ENCODE measurements at places on chromosomes 11 and 22.

DNA sequence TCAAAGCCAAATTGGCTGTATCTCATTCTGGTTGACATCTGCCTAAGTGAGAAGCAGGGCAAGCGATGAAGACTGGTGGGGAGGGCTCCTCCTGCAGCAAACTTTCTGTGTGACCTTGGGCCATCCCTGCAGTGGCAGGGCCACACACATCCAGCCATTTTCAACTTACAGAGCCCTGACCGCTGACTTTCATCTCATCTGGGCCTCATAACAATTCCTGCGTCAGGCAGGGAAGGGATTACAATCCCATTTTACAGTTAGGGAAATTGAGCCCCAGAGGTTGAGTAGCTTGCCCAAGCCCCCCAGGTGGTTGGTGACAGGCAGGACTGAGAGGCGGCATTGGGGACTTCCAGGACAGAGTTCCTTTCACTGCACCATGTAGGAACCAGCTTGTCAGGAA lies 21.9 kb downstream of the TPBGL start:
- peak; percentile 42 for DNase-seq

DNA sequence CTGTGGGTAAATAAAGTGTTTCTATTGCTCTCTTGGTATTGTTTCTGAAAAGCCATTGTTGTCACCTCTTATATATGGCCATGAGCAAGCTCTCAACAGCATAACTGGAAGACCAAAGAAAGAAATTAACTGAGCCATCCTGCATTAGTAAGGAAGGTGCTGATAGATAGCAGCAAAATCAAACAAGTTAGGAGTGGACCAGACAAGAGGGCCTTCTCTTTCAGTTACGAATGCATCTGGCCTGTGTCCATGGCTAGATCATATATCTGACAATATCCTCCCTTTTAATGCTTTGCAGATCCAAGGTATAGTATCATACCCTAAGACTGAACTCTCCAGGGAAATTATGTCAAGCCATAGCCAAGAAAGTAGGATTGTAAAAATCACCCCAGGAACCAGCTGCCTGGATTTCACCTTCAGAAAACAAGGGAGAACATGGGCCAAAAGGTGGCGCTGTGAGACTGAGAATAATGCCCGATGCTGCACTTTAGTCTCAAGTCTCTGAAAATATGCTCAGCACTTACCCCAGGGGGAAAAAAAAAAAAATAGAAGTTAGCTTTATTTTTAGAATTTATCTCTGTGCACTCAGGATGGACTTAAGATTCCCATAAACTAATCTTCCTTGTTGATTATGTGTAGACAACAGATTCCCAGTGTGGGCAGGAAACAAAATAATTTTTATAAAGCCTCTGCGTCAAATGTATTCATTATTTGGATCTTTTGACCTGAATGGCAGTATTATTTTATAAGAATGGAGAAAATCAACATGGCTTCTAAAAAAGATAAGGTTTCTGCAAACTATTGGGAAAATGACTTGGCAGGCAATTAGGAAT lies 415.1 kb downstream of the ETS1 start:
- DNase-seq, result peak; percentile 51

DNA sequence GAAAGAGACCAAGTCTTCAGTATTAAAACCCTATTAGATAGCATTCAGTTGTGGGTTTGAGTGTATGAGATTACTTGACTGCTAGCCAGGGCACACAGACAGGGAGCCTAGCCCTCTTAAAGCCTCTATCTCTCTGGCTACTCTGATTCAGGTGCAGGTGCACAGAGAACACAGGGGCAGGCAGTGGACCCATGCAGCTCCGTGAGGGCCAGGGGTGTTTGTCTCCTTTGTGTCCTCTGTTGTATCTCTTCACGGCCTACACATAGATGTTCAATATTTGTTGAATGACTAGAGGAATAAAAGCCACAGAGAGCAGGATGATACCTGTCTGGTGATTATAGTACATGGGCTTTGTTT lies 21.5 kb upstream of the AIFM3 start:
- DNase-seq, result no peak

GRCh38 chr11:77202941-77203900 lies 75.2 kb downstream of the MYO7A start:
- DNase-seq, result no peak

DNA sequence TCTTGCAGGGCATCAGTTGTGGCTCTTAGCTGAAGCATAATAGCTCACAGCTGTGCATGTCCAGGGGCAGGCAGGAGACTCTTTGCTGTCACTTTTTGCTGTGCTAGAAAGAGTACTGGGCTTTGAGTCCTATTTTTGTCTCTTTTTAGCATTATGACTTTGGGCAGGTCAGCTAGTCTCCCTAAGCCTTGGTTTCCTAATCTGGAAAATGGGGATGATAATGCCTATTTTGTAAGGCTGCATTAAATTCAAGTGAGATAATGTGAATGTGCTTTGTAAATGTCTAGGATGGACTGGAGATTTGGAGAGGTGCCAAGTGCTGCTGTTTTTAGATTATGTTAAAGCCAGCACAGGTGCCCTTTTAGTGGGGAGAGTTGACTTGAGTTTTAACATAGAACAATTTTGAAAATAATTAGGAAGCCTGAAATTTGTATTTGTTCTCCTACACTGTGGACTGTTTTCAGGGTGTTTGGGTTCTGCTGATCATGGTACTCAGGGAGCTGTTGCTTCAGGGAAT lies 19.1 kb downstream of the CABIN1 start:
- no peak for DNase-seq

DNA sequence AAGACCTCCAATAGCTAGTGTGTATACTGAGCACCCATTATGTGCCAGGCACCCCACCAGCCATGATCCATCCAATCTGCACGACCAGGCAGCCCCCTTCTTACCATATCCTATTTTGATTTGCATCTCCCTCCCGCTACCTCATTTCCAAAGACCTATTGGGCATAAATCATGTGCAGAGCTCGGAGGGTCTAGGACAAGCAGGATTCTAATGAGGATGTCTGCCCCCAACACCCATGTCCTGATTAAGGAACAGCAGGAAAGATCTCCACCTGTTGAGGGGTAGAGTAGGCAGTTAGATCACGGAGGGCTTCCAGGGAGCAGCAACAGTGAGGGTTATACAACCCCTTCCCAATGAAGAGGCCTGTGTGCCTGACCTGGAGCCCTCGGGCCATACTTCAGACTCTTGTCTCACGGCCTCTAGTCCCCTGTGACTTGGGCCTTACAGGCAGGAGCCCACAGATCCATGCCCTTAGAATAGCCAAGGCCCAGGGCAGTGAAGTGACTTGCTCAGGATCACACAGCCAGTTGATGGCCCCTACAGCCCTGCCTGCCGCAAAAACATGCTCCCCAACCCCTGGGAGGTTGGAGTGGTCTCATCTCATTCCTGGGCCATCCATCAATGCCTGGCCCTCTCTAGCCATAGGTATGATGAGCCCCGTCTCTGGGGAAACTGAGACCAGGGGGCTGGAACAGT lies 3.5 kb downstream of the RAB3IL1 start:
- no peak for DNase-seq

DNA sequence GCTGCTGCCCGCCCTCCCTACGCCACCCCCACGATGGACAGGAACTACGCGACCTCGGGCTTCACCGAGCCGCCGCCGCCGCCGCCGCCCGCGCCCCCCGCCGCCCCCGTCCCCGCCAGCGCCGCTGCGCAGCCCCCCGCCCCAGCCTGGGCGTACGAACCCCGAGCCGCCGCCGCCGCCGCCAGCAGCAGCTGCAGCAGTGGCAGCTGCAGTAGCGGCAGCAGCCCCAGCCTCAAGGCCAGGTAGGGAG lies 407 bp downstream of the QSER1 start:
- DNase-seq, result no peak

- DNase-seq, result no peak
These were observed 36.7 kb downstream of the ADAMTS8 start for GRCh38 chr11:130391711-130392110.

DNA sequence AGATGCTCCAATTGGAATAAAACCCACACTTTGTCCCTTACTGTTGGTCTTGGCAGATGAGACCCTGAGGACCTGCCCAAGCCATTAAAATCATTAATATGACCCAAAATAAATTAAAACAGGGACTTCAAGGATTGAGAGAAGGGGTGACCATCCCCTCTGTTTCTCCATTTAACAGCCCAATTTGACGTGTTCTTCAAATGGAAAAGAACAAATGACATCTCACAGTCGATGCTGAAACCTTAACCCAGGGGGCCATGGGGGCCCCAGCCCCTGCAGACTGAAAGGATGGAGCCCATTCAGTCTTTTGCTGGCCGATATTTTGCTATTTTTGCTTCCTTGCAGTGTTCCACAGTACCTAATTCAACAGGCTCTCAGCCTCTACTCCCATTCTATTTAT lies 20.5 kb downstream of the ZNF74 start:
- no peak for DNase-seq

DNA sequence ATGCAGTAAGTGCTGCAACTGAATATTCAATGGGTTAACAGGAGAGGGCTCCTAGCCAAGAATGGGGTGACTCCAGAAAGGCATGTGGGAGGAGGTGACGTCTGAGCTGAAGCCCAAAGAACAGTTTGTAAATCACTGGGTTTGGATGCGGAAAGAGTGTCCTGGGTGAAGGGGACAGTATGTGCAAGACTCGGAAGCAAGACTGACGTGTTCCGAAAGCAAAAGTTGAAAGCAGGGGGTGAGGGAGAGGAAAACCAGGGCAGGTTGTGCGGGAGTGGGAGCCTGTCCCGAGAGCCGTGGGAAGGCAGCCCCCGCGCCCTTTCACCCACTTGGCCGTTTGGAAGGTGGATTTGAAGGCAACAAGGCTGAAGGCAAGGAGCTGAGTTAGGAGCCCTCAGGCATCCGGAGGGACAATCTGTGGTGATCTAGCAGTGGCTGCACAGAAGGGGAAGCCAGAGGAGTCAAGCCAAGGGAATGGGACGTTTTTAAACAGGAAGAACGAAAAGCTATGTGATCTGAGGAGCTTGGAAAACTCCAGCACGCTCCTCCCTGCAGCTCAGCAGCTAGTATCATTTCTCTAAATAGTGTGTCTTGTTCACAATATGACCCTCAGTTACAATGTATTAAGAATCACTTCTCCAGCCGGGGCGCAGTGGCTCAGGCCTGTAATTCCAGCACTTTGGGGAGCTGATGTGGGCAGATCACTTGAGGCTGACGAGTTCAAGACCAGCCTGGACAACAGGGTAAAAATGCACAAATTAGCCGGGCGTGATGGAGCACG lies 7.7 kb downstream of the SLC25A18 start:
- DNase-seq, result peak; percentile 81

DNA sequence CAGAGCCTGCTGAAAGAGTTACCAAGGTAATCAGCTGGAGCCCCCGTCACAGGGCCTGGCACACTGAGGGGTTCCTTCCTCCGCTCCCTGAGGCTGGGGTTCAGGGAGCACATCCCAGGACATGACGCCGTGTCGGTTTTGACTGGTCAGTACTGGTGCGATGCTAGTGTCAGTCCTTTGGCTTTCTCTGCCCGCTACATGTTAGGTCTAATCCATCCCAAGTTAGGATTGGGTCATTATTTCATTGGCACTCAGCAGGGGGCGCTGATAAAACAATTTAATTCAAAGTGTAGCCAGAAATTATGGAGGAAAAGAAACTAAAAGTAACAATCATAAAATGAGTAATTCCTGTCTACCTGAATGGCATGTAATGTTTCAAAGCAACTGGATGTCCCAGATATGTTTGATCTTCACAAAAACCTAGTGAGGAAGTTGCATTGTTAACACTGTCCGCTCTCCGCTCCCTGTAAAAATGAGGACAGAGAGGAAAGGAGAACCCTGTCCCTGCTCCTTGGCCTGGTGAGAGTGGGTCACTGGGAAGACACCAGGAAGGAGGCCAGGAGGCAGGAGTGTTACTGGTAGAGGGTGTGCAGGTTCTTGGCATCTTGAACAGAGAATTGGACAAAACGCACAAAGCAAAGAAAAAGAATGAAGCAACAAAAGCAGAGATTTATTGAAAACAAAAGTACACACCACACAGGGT lies 27.1 kb downstream of the TSKU start:
- DNase-seq, result no peak

DNA sequence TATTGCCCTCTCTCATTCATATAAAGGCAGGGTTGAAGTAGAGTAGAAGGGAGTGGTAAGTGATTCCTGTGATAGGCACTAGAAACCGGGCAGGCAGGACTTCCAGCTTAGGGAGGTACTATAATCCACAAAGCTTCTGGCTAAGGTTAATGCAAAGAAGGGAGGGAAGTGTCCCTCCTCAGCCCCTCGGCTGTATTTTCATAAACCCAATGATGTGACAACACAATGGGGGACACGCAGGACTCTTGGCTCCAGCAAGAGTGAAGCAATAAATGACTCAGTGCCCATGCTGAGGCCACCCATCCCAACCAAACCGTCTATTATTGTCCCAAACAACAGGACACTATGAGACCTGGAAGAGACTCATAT lies 90.7 kb downstream of the ETS1 start:
- no peak for DNase-seq

GRCh38 chr22:48761546-48761945 lies 1066.1 kb downstream of the BRD1 start:
- peak; percentile 3 for DNase-seq

DNA sequence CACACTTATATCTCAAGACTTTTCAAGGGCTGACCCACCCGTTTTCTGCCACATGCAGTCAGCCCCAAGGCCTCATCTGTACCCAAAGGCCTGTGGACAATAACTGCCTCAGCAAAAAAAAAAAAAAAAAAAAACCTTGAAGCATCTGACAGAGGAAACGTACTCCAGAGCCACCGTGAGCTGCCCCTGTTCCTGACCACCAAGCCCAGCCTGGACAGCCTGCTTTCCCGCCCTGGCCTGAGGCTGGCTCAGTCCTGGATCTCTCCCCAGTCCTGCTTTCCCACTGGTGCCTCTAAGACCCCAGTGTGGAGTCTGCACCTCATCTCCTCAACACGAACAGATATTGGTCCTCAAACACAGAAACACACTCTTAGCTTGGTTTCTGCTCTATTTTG lies 66.5 kb downstream of the SLC35F2 start:
- no peak for DNase-seq
